ENCODE measurements at places on chromosomes 4 and X. TPM values are rescaled to one million over a fixed set of nuclear protein-coding genes. Genes with fewer than 3 reads are reported as not detected.

Gene SCML2
- total RNA-seq: 2.7 TPM

- H3K36me3 ChIP-seq: peaks cover 9% of the 10 kb centered on the region
- H3K27ac ChIP-seq: peak overlapping the region; percentile 20
Observed at GRCh38 chr4:94489098-94489497, 37.4 kb downstream of the PDLIM5 start.

Gene MAGED4
- total RNA-seq: 25.3 TPM

GRCh38 chr4:128350449-128351045 is 62.9 kb upstream of the PGRMC2 start:
- H3K27ac ChIP-seq: no peak overlapping the region
- no peak overlapping the region for H3K4me3 ChIP-seq
- H3K4me1 ChIP-seq: peaks cover 24% of the 10 kb centered on the region
- H3K27me3 ChIP-seq: no peaks in the 10 kb centered on the region
- H3K36me3 ChIP-seq: no peaks in the 10 kb centered on the region

Gene SLC25A31
- total RNA-seq: not detected

Gene TSC22D3
- 29.1 TPM for total RNA-seq

- DNase-seq: no peak
- H3K4me1 ChIP-seq: no peaks in the 10 kb centered on the region
- H3K36me3 ChIP-seq: no peaks in the 10 kb centered on the region
- no peaks in the 10 kb centered on the region for H3K27me3 ChIP-seq
- no peak overlapping the region for H3K27ac ChIP-seq
Observed at GRCh38 chr4:6107114-6107791, 89.0 kb upstream of the C4orf50 start.

DNA sequence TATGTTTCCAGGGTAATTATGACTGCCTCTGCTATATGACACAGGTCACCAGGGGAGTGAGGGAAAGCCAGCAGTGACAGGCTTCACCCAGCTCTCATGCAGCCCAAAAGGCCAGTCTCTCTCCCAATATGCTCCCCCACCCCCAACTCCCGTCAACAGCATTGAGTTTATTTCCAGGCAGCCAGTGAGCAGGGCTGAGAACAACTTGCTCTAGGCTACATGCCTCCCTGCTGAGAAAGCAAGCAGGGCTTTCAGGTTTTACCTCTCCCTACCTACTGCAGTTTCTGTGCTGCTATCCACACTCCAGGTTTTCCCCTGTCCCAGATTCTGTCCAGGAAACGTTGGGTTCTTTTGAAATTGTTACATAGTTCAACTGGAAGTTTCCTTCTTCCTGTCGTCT is 291.4 kb downstream of the PABPC4L start:
- no peak overlapping the region for H3K27ac ChIP-seq
- H3K27me3 ChIP-seq: no peaks in the 10 kb centered on the region
- no peaks in the 10 kb centered on the region for H3K36me3 ChIP-seq
- no peak overlapping the region for H3K4me3 ChIP-seq
